HFFc6 (cell line): ENCODE measurements at places on chromosomes 1 and 21. TPM values are rescaled to one million over a fixed set of nuclear protein-coding genes. Genes with fewer than 3 reads are reported as not detected.

GRCh38 chr21:34889320-34889675, 159.8 kb downstream of the RUNX1 start:
- peak overlapping the region; percentile 92 for H3K4me3 ChIP-seq
- H3K27ac ChIP-seq = peak overlapping the region; percentile 96
- DNase-seq = peak; percentile 71
- H3K4me1 ChIP-seq = peaks cover 32% of the 10 kb centered on the region
- H3K27me3 ChIP-seq = peaks cover 16% of the 10 kb centered on the region

The TAF13 gene
- 108 and 157 TPM in 2 replicates for total RNA-seq

The PRDX1 gene
- total RNA-seq = 820 to 934 TPM (median 903 TPM) in 3 replicates

The SELE gene
- not detected in 3 replicates for total RNA-seq
